CD4-positive, CD25-positive, alpha-beta regulatory T cell (primary cell): ENCODE measurements at places on chromosomes 7 and 10. TPM values are rescaled to one million over a fixed set of nuclear protein-coding genes. Genes with fewer than 3 reads are reported as not detected.

The IL15RA gene
- polyA plus RNA-seq = 9.9 TPM

The MKI67 gene
- 0.39 TPM for polyA plus RNA-seq

The H2BK1 gene
- not detected for polyA plus RNA-seq

The TBC1D12 gene
- polyA plus RNA-seq = not detected

The ZNF33A gene
- polyA plus RNA-seq = 17.0 TPM

The CD36 gene
- 0.37 TPM for polyA plus RNA-seq

The PDGFA gene
- not detected for polyA plus RNA-seq

The ZCWPW1 gene
- 5.4 TPM for polyA plus RNA-seq

The HIP1 gene
- polyA plus RNA-seq = 0.29 TPM

The GBX1 gene
- not detected for polyA plus RNA-seq

The FAM13C gene
- not detected for polyA plus RNA-seq

The FAM237B gene
- not detected for polyA plus RNA-seq

The GDF2 gene
- not detected for polyA plus RNA-seq

The CFAP70 gene
- polyA plus RNA-seq = not detected

The NEBL gene
- polyA plus RNA-seq = 1.6 TPM

The RSPH10B2 gene
- polyA plus RNA-seq = not detected

The ATG9B gene
- polyA plus RNA-seq = 36.8 TPM

The MAGI2 gene
- polyA plus RNA-seq = not detected
